ENCODE measurements at places on chromosomes 6 and 20.

DNA sequence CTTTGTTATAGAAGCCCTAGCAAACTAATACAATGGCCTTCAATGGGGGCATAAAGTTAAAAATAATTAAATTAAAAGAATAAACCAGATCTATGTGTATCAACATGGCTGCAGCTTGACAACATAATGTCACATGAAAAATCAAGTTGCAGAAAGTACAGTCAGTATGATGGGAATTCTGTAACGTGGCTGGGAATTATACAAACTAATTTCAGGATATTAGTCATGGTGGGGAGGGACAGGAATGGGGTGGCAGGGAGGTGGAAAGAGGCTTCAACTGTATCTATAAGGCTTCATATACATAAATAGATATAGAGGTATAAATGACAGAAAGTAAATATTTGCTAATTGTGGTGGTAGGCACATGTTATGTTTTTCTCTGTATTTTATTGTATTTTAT lies 107.1 kb downstream of the UNC5CL start:
- H3K36me3 ChIP-seq, result no peaks in the 10 kb centered on the region
- H3K4me1 ChIP-seq, result no peaks in the 10 kb centered on the region
- no peak overlapping the region for H3K4me3 ChIP-seq

- DNase-seq, result no peak
- H3K27me3 ChIP-seq, result no peaks in the 10 kb centered on the region
- H3K4me1 ChIP-seq, result peaks cover 8% of the 10 kb centered on the region
- H3K27ac ChIP-seq, result no peak overlapping the region
- H3K4me3 ChIP-seq, result no peak overlapping the region
Measured at GRCh38 chr6:44708208-44708607, 320.7 kb downstream of the CDC5L start.

DNA sequence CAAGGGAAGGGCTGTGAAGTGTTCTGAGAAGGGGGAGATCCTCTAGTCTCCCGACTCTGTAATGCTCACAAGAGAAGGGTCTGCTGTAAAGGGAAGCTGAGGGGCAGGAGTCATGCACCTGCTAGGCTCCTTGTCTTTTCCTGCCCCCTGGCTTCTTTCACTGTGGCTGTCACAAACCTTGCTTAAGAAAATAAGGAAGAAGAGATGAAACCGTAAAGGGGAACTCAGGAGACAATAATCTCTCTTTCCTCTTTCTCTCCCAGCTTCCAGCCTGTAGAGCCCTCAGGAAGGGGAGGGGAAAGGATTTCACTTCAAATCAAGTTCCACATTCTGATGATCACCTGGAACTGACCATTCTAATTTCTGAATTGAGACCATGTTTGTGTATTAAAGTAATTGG lies 26.3 kb downstream of the SLC13A3 start:
- no peak overlapping the region for H3K27ac ChIP-seq
- H3K27me3 ChIP-seq, result peaks cover 42% of the 10 kb centered on the region
- no peak for DNase-seq
- H3K4me3 ChIP-seq, result no peak overlapping the region
- no peaks in the 10 kb centered on the region for H3K36me3 ChIP-seq

- H3K4me1 ChIP-seq, result peaks cover 65% of the 10 kb centered on the region
- peak overlapping the region; percentile 64 for H3K4me3 ChIP-seq
- peak; percentile 74 for DNase-seq
- H3K27ac ChIP-seq, result peak overlapping the region; percentile 100
- H3K27me3 ChIP-seq, result peaks cover under 1% of the 10 kb centered on the region
- peaks cover 14% of the 10 kb centered on the region for H3K36me3 ChIP-seq
Measured at GRCh38 chr6:20366082-20366830, 35.4 kb upstream of the E2F3 start.

- no peaks in the 10 kb centered on the region for H3K36me3 ChIP-seq
Measured at GRCh38 chr20:47868744-47869143, 83.5 kb upstream of the SULF2 start.

DNA sequence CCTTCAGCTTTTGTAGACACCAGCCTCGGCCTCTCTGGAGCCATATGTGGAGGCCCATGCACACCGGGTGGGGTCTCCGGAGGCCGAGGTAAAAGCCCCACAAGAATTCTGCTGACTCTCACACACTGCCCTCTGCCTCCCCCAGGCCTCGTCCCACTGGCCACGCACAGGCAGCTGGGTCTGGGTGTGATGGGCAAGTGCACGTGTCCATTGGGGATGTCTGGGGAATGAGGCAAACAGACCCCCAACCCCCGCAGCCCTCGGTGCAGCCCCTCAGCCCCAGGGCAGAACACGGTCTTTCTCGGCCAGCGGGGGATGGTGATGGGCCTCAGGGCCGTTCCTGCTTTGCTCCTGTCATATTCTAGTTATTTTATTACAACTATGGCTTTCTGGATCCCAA lies 44.0 kb upstream of the GATA5 start:
- DNase-seq, result no peak
- no peak overlapping the region for H3K4me3 ChIP-seq
- H3K27ac ChIP-seq, result no peak overlapping the region
- H3K36me3 ChIP-seq, result no peaks in the 10 kb centered on the region

- peaks cover 28% of the 10 kb centered on the region for H3K36me3 ChIP-seq
- no peaks in the 10 kb centered on the region for H3K27me3 ChIP-seq
- H3K27ac ChIP-seq, result no peak overlapping the region
- H3K4me1 ChIP-seq, result peaks cover 8% of the 10 kb centered on the region
Measured at GRCh38 chr20:5770987-5771318, 20.8 kb downstream of the SHLD1 start.

- no peaks in the 10 kb centered on the region for H3K4me1 ChIP-seq
- no peaks in the 10 kb centered on the region for H3K27me3 ChIP-seq
- H3K36me3 ChIP-seq, result peaks cover 9% of the 10 kb centered on the region
- H3K4me3 ChIP-seq, result no peak overlapping the region
Measured at GRCh38 chr6:147371325-147371724, 137.2 kb upstream of the SAMD5 start.

DNA sequence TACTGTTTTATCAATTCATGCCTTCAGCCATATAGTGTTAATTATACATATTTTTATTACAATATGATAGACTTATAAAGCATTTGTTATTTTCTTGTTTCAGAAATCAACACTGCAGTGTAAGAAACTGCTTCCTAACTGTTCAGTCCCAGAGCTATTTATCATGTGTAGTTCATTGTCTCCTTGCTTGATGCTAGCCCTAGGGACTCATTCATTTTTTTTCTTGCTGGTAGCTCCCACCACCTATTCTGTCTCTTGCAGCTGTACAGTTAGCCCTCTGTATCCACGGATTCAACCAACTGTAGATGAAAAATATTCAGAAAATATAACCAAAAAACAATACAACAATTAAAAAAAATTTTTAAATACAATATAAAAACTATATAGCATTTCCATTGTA lies 121.3 kb downstream of the STXBP5 start:
- H3K36me3 ChIP-seq, result peaks cover 24% of the 10 kb centered on the region
- H3K27ac ChIP-seq, result no peak overlapping the region
- DNase-seq, result no peak
- H3K4me1 ChIP-seq, result peaks cover 16% of the 10 kb centered on the region
- H3K4me3 ChIP-seq, result no peak overlapping the region
- no peaks in the 10 kb centered on the region for H3K27me3 ChIP-seq

GRCh38 chr6:83151114-83151513 lies 42.0 kb downstream of the PGM3 start:
- no peak overlapping the region for H3K27ac ChIP-seq
- H3K36me3 ChIP-seq, result peaks cover 8% of the 10 kb centered on the region
- no peak overlapping the region for H3K4me3 ChIP-seq

DNA sequence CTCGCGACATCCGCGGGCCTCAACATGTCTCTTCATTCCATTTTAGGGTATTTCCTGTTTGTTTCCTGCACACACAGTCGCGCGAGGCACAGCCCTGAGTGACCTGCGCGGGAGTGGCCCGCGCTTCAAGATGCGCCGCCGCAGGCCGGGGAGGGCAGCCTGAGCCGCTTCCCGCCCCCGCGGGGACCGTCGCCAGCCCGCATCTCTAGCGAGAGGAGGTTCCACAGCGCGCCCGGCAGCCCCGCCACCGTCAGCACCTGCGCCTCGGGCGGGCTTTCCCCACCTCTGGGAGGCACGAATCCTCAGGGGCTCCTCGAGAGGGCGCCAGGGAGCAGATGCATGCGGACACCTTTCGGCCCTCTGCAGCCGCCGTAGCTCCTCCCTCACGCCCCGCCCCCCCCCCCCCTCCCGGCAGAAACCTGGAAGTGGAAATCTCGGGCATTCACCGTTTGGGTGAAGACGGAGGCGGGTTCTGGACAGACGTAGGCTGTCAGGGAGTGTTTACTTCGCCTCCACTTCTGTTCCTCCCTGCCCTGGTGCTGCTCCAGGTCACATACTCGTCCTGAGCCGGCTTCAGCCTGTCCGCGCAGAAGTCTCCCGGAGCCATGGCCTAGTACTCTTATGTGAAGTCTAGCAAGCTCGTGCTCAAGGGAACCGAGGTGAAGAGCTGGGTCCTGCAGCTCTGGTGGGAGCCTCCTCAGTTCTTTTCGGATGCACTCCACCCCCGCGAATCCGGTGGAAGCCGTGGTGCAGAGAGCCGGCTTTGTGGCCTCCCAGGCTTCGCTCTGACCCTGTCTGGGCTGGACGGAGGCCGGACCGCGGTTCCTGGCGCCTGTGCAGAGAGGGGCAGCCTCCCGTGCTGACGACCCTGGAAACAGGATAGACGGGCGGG lies 880.5 kb upstream of the DEFB115 start:
- peaks cover 18% of the 10 kb centered on the region for H3K36me3 ChIP-seq
- DNase-seq, result peak; percentile 89
- peaks cover 32% of the 10 kb centered on the region for H3K4me1 ChIP-seq
- peak overlapping the region; percentile 95 for H3K27ac ChIP-seq

GRCh38 chr20:44057698-44058675 lies 129.0 kb downstream of the JPH2 start:
- no peak for DNase-seq
- H3K27ac ChIP-seq, result no peak overlapping the region
- peaks cover 16% of the 10 kb centered on the region for H3K36me3 ChIP-seq
- peaks cover 39% of the 10 kb centered on the region for H3K27me3 ChIP-seq
- H3K4me3 ChIP-seq, result no peak overlapping the region

DNA sequence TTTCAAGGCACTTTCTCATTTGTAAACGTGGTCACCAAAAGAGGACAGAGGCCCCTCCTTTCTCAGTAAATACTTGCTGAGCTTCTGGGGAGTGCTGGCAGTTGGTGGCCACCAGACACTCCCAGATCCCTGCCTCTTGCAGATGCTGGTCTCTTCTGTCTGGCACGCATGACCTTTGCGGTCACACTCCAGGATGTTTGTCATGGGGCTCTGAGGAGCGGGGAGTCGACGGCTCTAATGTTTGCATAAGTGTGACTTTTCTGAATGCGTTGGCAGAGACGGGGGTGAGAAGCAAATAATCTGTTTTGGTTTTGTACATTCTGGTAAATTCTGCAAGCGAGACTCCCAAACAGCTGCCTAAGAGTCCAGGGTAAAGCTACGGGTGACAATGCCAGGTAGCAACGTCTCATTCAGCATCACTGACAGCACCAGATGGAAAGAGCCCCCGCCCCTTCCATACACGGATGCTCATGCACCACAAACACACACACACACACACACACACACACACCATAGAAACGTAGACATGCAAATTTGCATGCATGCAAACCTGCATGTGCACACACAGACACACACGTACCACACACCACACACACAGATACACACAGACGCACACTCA lies 101.1 kb downstream of the YTHDF1 start:
- no peak for DNase-seq
- H3K27me3 ChIP-seq, result peaks cover 47% of the 10 kb centered on the region
- no peak overlapping the region for H3K27ac ChIP-seq
- H3K36me3 ChIP-seq, result no peaks in the 10 kb centered on the region
- H3K4me1 ChIP-seq, result no peaks in the 10 kb centered on the region

DNA sequence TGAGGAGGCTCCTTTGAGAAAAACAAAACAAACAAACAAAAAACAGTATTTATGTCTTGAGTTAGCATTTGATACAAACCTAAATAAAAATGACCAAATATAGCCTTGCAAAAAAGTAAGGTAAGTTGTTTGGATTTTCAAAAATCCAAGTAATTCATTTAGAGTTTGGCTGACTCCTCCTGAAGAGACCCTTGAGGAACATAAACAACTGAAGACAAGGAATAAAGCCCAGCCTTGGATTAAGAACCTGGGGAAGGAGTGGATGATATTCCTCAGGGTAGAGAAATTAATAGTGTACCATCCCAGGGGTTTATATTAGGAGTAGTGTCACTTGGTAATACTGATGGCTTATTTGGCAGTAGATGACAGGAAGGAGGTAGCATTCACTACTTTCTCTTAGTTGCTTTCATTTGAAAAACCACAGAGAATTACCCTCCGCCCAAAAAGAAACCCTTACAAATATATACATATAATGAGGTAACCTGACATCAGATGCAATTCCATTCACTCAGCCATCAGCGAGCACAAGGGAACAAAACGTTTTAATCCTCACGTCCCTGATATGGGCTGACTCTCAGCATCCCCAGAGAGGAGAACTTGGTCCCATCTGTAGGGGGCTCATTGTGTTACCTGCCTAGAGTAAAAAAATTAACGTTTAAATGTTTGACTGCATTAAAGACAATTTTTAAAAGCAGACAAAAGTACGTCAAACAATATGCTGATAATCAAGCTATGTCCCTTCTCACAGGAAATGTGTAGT lies 57.0 kb downstream of the SOBP start:
- H3K27ac ChIP-seq, result no peak overlapping the region
- no peak overlapping the region for H3K4me3 ChIP-seq
- H3K36me3 ChIP-seq, result no peaks in the 10 kb centered on the region
- H3K27me3 ChIP-seq, result peaks cover 14% of the 10 kb centered on the region
- H3K4me1 ChIP-seq, result peaks cover 6% of the 10 kb centered on the region
- DNase-seq, result no peak

- no peaks in the 10 kb centered on the region for H3K36me3 ChIP-seq
- H3K27me3 ChIP-seq, result peaks cover 5% of the 10 kb centered on the region
- no peak for DNase-seq
- no peak overlapping the region for H3K4me3 ChIP-seq
- H3K4me1 ChIP-seq, result no peaks in the 10 kb centered on the region
Measured at GRCh38 chr6:127162836-127163235, 44.4 kb downstream of the RSPO3 start.

DNA sequence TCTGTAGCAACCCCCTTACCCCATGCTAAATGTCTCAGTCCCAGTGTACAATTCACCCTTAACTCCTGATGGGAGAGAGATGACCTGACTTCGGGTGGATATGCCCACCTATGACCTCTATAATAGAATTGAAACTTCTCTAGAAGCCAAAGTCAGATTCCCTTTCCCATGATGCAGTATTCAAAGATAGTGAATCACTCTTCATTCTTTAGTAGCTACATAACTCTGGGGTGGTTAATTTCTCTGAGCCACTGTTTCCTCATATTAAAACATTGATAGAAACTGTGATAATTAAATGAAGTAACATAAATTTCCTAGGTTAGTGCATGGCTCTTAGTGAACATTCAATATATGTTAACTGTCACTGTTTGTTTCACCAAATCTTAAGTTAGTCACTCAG lies 500.4 kb downstream of the COL12A1 start:
- no peaks in the 10 kb centered on the region for H3K4me1 ChIP-seq
- H3K36me3 ChIP-seq, result no peaks in the 10 kb centered on the region
- no peak overlapping the region for H3K27ac ChIP-seq
- no peak overlapping the region for H3K4me3 ChIP-seq

DNA sequence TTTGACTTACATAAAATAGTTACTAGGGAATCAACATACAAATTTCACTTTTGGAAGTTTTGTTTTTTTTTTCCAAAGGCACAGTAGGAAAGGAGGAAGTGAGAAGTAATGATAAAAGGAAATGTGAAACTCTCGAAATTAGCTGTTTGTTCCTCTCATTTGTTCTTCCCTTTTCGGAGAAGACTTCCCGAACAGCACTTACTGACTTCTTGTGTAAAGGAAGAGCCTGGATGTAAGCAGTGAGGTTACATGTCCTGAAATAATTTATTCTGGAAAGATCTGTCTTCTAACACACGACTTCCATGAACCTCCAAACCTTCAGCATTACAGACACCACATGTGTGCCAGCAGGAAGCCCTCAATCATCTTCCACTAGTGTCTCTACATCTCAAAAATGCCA lies 59.1 kb downstream of the KIF16B start:
- H3K4me1 ChIP-seq, result no peaks in the 10 kb centered on the region
- H3K27ac ChIP-seq, result no peak overlapping the region
- no peak overlapping the region for H3K4me3 ChIP-seq
- DNase-seq, result no peak
- H3K27me3 ChIP-seq, result no peaks in the 10 kb centered on the region
- no peaks in the 10 kb centered on the region for H3K36me3 ChIP-seq
